Calu3 (cell line): ENCODE measurements at places on chromosomes 2 and 18. TPM values are rescaled to one million over a fixed set of nuclear protein-coding genes. Genes with fewer than 3 reads are reported as not detected.

DNA sequence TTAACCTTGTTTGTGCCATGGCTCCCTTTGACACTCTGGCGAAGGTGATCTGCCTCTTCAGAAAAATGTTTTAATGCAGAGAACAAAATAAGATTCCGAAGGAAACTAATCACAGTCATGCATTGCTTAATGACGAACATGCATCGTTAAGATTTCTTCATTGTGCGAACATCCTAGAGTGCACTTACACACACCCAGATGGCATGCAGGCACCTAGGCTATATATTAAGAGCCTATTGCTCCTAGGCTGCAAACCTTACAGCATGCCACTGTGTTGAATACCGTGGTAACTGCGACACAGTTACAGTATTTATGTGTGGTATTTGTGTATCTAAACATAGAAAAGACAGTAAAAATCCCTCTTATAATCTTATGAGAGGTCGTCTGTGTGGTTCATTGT lies 8.3 kb downstream of the ASAP2 start:
- H3K27me3 ChIP-seq, result no peaks in the 10 kb centered on the region
- no peak overlapping the region for H3K4me3 ChIP-seq
- H3K27ac ChIP-seq, result no peak overlapping the region
- H3K4me1 ChIP-seq, result peaks cover 66% of the 10 kb centered on the region

DNA sequence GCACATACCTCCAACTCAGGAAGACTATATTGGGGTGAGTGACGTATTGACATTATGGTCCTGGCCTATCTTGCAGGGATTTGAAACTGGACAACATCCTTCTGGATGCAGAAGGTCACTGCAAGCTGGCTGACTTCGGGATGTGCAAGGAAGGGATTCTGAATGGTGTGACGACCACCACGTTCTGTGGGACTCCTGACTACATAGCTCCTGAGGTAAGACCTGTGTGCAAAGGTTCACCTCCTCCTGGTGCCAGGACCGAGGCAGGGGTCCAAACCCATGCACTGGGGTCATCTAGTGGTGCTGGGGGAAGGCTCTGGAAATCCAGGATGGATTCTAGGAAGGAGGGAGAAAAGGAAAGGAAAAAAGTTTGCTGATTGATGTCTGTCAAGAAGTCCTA lies 152.2 kb upstream of the EPAS1 start:
- DNase-seq, result no peak
- peaks cover 5% of the 10 kb centered on the region for H3K36me3 ChIP-seq
- no peak overlapping the region for H3K4me3 ChIP-seq
- no peak overlapping the region for H3K27ac ChIP-seq
- no peaks in the 10 kb centered on the region for H3K27me3 ChIP-seq

DNA sequence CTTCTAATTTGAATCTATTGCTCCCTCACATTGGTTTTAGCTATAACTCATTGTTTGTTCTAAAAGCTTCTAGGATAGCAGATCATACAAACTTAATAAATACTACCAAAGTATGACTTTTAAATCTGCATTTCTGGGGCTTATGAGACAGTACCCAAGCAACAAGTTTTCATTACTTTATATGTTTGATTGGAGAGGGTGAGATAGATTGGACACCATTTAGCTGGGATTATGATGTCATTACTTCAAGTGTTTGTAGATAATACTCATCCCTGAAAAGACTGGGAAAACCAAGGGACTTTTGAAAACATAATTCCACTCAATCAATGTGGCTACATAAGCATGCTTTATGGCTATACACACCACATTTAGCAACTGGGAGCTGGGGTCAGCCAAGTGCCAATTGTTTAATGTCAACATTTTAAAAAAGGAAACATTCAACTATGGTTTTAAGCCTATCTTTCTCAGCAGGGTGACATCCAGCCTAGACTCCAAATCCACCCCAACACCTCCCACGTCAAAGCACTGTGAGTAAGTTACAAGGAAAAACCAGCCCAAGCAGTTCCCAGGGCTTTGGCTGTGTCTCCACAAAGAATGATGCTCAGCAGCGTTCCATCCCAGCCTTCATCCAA lies 119.9 kb downstream of the ETAA1 start:
- no peaks in the 10 kb centered on the region for H3K36me3 ChIP-seq
- H3K27me3 ChIP-seq, result no peaks in the 10 kb centered on the region
- no peak overlapping the region for H3K4me3 ChIP-seq
- no peak for DNase-seq
- no peaks in the 10 kb centered on the region for H3K4me1 ChIP-seq

DNA sequence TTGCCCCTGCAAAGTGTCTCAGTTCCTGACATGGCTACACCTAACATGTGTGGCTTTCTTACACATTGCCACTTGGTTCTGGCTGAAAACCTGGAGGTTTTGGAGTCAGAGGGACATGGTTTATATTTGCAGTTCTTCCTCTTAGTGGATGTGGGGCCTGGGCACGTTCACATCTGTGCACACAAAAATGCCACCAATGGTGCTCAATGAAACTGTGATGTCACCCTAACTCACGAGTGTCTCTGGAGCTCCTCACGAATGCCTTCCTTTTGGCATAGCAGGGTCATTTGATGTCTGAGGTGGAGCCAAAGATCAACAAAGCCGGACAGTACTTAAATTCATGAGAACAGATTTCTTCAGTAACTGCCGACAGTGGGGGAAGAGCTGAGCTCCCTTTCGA lies 231.7 kb upstream of the HS6ST1 start:
- DNase-seq, result no peak
- H3K27ac ChIP-seq, result no peak overlapping the region
- H3K4me1 ChIP-seq, result no peaks in the 10 kb centered on the region

- DNase-seq, result no peak
- H3K27me3 ChIP-seq, result peaks cover 64% of the 10 kb centered on the region
- no peak overlapping the region for H3K27ac ChIP-seq
- no peaks in the 10 kb centered on the region for H3K36me3 ChIP-seq
Measured at GRCh38 chr2:110904779-110905148, 172.4 kb downstream of the ACOXL start.

DNA sequence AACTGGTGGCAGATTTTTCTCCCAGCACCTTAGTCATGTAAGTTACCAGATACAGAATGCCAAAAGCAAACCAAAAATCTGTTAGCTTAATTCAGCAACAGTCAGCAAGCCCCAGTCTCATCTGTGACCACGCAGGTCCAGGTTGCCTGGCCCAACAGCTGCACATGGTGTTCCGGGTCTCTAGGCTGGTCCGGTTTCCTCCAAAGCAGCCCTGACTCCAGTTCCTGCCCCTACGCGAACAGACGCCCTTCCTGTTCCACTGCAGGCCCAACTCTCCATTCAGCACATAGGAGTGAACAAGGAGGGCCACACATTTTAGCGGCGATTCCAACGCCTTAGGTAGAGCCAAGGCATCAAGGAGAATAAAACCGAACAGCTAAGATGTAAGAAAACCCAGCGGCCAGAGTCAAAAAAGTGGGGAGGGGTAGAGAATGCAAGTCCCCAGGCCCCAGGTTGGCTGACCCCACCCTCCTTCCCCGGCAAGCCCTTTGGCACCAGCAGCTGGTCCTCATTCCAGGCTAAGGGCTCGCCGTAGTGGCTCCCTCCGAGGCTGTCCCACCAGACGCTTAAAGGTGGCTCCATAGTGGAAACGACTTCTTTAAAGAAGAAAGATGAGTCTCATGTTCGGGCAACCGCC lies 1.5 kb downstream of the STK25 start:
- H3K4me3 ChIP-seq, result peak overlapping the region; percentile 90
- H3K27me3 ChIP-seq, result no peaks in the 10 kb centered on the region
- peaks cover 47% of the 10 kb centered on the region for H3K36me3 ChIP-seq
- DNase-seq, result no peak
- H3K27ac ChIP-seq, result peak overlapping the region; percentile 17
- H3K4me1 ChIP-seq, result peaks cover 16% of the 10 kb centered on the region

DNA sequence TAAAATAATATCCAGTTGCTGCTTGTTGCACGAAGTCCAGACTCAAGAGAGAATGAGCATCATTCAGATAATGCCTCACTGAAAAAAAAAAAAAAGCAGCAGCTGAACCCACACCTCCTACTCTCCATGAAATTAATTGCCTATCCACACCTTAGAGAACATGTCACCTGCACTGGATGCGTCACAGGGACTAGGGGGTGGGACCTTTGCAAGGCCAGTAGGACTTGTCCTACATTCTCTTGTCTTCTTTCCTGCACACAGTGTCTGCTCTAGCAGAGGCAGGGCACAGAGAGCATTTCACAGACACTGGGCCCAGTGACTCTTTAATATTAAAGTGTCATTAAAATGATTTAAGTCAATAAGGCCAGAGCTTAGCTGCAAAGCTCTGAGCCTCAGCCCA lies at the start of gene ABCA12:
Gene ABCA12, minus strand, starts transcription at position 148 of the 400 bp plus-strand sequence. CDS start 418 bp downstream, outside the sequence.
- DNase-seq, result peak; percentile 48
- peak within 1 kb of the TSS; percentile 94 for H3K27ac ChIP-seq
- no peaks in the 10 kb centered on the region for H3K27me3 ChIP-seq
- H3K4me1 ChIP-seq, result peaks cover 42% of the 10 kb centered on the region
- peak within 1 kb of the TSS; percentile 73 for H3K4me3 ChIP-seq
- H3K36me3 ChIP-seq, result peaks cover 21% of the 10 kb centered on the region

- H3K27ac ChIP-seq, result no peak overlapping the region
- H3K36me3 ChIP-seq, result no peaks in the 10 kb centered on the region
- peak; percentile 63 for DNase-seq
- H3K4me1 ChIP-seq, result no peaks in the 10 kb centered on the region
Measured at GRCh38 chr2:24382363-24383073, 22.2 kb upstream of the ITSN2 start.

The ABCA12 gene
- total RNA-seq, result 4.8 and 5.1 TPM in 2 replicates

The SPATA3 gene
- not detected in 2 replicates for total RNA-seq

The DLX1 gene
- total RNA-seq, result not detected in 2 replicates

The KATNAL2 gene
- 5.7 and 7.6 TPM in 2 replicates for total RNA-seq

The CD226 gene
- total RNA-seq, result 0.85 and 1.5 TPM in 2 replicates
